ENCODE measurements at places on chromosomes 7 and 10.

- DNase-seq = no peak
Observed at GRCh38 chr10:88196291-88196690, 332.9 kb downstream of the PTEN start.

DNA sequence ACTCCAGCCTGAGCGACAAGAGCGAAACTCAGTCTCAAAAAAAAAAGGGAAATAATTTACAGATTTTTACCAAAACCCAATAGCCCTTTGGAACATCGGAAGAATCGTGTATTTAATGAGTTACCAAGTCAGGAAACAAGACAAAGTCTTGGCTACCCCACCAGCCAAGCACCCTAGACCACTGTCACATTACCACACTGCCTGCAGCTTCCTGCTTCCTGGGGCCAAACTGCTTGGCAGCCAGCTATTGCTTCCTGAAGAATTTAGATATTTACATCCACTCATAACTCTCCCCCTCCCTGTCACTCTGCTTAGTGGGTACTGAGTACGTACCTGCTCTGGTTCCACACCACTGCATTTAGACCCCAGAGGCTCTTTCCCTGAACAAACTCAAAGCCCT, 14.1 kb upstream of the TNPO3 start:
- no peak for DNase-seq

DNA sequence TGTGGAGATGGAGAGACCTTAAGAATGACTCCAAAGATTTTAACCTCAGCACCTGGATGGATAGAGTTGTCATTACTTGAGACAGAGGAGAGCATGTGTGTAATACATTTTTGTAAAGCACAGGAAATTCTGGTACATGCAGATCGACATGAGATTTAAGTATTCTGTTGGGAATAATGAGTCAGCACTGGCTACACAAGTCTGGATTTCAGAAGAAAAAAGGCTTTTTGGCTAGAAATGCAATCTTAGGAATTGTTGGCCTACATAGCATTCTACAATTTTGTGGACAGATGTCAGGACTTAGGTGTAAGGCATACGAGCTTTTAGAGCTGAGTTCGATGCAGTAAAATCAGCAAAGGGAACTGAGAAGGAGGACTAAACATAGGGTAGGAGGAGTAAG, 24.1 kb upstream of the ANKRD30A start:
- no peak for DNase-seq

GRCh38 chr10:11861341-11861740, 38.2 kb downstream of the PROSER2 start:
- DNase-seq = peak; percentile 26

DNA sequence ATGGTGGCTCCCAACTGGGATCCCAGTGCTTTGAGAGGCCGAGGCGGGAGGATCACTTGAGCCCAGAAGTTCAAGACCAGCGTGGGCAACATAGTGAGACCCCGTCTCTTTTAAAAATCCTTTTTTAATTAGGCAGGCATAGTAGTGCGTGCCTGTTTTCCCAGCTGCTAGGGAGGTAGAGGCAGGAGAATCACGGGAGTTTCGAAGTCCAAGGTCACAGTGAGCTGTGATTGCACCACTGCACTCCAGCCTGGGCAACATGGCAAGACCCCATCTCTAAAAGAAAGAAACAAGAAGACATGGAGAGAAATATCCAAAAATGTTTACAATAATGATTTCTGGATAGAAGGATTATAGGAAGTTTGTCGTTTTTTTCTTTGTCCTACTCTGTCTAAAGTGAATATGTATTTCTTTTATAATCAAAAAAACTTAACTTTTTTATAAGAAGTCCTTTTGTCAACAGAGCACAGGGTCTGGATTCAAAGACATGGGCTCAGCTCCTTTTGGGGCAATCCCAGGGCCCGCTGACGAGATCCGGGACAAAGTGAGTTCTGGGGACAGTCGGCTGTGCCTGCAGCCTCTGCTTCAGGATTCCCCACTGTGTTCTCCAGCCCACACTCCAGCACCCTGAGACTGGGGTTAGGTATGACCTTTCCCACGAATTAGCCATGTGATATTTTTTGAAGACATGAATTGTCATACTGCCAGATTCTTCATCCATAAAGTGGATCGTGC, 45.6 kb downstream of the PDGFA start:
- no peak for DNase-seq

- DNase-seq = no peak
Observed at GRCh38 chr10:130003166-130003565, 39.1 kb upstream of the EBF3 start.

GRCh38 chr10:69936091-69936490, 116.6 kb upstream of the MACROH2A2 start:
- DNase-seq = no peak

DNA sequence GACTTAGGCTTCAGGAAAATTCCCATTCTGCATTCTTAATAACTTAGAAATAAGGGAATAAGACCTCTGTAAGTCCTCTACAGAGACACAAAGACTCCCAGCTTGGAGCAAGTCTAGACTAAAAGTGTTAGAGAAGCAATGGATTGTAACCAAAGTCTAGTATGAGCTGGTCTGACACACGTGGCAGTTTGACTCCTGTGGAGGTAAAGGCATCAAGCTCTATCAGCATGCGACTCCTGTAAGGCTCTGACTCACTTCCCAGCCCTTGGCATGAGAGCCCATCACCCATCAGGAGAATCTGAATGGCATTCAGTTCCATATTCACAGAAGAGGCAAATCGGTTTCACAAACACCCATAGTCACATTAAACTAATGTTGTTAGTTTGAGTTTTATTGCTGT, 4.4 kb upstream of the VSTM4 start:
- no peak for DNase-seq

DNA sequence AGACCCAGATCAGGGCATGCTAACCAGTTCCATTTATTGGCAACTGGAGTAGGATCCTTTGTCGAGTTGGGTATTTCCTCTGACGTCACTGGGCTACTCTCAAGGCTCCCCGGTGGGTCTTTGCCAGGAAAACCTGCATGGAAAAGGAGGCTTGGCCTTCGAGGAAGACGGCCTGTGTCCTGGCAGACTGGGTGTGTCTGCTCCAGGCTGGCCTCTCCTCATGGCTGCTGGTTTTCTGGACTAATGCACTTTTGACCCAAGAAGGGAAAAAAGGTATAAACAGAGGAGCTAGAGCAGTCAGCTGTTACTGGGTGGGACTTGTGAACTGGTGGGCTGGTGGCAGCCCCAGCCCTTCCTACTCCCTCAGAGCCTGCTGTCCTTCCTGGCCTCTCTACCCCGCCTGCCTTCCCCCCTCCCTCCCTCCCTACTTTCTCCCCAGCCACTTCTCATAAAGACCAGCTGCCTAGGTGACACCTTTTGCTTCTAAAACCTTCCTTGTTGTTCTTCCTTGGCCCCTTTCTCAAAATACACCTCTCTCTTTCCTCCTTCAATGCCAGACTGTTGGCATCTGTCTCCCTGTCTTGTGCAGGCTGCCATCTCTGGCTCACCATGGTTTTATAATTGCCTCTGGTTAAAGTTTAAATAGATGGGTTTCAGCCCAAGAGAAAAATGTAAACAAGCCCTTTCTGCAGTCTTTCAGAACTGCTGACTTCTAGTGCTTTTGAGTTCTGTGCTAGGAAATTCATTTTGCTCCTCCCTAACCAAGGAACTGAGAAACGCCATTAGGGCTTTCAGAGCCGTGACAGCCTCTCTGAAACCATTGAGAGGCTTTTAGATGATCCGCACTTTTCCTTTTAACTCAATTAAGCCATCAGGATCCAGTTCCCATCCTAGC, 101.8 kb upstream of the MKLN1 start:
- DNase-seq = no peak

- no peak for DNase-seq
Observed at GRCh38 chr10:89624020-89624419, 21.0 kb downstream of the PANK1 start.

GRCh38 chr7:93902777-93903423, 3.5 kb upstream of the GNGT1 start:
- no peak for DNase-seq

DNA sequence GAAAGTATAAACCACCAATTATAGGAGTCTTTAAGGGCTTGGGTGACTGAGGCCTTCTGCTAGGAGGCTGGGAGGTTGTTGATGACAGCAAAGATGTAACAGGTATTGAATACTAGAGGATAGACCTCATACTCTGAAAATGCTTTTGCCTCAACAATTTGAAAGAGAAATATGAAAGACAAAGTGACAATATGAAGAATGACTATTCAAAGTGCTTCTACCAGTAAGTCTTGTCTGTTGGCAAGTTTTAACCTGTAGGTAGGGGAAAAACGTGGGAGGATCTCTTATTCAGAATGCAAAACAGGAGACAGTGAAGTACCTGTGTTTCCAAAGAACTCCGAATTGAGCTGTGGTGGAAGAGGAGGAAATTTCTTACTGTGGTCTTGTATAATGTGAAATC, 38.2 kb downstream of the GBF1 start:
- DNase-seq = no peak

DNA sequence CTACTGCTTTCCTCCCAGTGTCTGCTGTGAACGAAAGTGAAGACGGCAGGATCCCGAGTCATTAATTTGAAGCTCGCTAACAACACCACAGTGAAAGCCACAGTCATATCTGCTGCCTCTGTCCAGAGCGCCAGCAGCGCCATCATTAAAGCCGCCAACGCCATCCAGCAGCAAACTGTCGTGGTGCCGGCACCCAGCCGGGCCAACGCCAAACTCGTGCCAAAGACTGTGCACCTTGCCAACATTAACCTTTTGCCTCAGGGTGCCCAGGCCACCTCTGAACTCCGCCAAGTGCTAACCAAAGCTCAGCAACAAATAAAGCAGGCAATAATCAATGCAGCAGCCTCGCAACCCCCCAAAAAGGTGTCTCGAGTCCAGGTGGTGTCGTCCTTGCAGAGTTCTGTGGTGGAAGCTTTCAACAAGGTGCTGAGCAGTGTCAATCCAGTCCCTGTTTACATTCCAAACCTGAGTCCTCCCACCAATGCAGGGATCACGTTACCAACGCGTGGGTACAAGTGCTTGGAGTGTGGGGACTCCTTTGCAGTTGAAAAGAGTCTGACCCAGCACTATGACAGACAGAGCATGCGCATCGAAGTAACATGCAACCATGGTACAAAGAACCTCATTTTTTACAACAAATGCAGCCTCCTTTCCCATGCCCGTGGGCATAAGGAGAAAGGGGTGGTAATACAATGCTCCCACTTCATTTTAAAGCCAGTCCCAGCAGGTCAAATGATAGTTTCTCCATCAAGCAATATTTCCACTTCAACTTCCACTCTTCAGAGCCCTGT, 94.8 kb upstream of the KCNMA1 start:
- no peak for DNase-seq

DNA sequence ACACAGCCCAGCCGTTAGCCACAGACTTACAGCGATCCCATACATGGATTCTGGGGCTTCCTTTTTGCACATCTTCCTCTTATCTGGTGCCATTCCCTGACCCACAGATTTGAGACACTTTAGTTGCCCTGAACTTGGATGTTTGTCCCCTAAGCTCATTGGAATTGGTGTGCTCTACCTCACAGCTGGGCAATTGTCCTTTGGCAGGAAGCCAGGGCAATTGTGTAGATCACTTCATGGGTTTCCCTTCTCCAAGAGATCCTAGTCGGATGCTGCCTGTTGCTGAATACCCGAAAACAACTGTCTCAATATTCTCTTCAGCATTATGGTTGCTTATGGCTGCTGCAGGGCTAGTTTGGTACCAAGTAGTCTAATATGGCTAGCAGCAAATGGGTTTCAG, 470.7 kb upstream of the MKI67 start:
- no peak for DNase-seq

GRCh38 chr7:2761131-2761624, 73.2 kb downstream of the AMZ1 start:
- DNase-seq = no peak

- DNase-seq = no peak
Observed at GRCh38 chr10:86162696-86163400, 203.7 kb downstream of the GRID1 start.

All from CD8-positive, alpha-beta memory T cell (primary cell).